DMS 273 treated with DMSO at 0.1 percent for 48 hours (cell line): ENCODE measurements at places on chromosomes 6 and 20.

DNA sequence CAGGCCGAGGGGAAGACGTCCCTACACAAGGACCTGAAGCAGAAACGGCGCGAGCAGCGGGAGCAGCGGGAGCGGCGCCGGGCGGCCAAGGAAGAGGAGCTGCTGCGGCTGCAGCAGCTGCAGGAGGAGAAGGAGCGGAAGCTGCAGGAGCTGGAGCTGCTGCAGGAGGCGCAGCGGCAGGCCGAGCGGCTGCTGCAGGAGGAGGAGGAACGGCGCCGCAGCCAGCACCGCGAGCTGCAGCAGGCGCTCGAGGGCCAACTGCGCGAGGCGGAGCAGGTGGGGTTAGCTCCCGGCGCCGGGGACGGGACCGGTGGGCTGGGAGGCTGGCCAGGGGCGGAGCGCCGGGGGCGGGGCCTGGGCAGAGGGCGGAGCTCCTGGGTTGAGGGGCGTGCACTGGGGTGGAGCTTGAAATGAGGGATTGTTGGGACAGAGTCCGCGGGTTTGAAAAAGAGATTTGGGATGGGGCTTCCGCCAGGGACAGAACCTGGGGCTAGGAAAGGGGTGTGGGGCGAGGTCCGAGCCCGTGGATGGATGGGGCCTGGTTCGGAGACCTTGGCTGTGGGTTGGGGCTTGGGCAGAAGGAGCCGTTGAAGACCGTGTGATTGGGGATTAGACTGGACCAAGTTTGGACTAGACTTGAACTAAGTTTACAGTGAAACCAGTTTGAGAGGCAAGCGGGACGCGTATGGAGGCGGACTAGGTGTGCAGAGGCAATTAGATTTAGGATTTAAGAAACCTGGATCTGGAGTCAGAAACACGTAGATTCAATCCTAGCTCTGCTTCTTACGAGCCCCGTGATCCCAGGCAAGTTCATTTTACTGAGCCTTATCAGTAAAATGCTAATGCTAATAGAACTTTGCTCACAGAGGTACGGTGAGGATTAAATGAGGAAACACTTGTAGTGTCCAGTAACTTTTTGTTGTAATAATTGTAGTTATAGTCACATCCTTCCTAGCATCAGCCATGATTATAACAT is 20.9 kb downstream of the DEF6 start:
- DNase-seq, result peak; percentile 50

DNA sequence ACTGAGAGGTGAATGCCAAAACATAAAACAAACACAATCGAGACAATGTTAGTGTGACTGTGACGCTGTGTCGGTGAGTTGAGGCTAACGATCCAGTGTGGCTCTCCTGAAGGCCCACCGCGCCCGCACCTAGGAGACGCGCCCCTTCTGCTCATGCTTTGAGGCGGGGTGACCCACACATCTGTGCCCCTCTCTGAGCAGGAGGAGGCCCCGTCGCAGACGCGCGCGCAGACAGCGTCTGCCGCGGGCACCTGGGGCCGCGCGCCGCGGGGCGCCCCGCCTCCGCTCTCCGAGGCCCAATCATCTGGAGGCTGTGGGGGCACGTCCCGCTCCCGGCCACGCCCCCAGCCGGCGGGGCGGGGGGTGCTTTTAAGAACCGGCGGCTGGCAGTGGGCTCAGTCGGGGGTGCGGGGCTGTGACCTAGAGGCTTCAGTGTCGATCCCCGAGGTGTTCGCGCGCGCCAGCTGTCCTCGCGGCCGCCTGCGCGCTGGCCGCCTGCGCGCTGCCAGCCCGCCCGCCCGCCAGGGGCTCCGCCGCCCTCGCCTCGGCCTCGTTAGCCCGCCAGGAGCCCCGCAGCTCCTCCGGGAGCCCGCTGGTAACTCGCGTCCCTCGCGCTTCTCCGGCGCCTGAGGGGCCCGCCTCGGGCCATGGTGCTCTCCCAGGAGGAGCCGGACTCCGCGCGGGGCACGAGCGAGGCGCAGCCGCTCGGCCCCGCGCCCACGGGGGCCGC is at the start of gene SLC16A10:
TSS of gene SLC16A10 (plus strand) at position 398 of the 730 bp plus-strand sequence. CDS start at position 648, 250 bp downstream.
- peak; percentile 69 for DNase-seq

- DNase-seq, result no peak
Observed at GRCh38 chr6:51118792-51119191, 300.1 kb downstream of the TFAP2B start.

- DNase-seq, result no peak
Observed at GRCh38 chr6:20744911-20745557, 210.8 kb downstream of the CDKAL1 start.

GRCh38 chr20:33076662-33077372 is 2.6 kb upstream of the BPIFB4 start:
- no peak for DNase-seq

DNA sequence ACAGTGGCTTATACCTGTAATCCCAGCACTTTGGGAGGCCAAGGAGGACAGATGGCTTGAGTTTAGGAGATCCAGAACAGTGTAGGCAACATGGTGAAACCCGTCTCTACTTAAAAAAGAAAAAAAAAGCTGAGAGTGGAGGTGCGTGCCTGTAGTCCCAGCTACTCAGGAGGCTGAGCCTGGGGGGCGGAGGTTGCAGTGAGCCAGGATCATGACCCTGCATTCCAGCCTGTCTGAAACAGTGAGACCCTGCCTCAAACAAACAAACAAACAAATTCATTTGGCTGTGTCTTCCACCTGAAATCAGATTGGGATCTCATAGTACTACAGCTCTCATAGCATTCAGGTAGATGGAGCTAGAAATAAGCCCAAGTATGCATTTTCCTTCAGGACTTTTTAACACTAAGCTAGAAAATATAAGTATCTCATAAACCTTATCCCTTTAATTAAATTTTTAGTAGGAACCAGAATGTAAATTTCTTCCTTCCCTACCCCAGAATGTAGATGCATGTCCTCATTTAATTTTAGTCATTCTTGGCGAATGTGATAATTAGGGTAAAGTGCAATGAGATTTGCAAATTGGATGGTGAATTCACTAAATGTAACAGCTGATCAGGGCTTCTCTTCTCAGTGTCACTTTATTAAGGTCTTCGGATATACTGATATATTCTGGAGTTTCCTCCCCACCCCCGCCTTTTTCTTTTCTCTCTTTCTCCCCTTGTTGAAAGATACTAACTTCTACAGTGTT is 190.4 kb downstream of the CDKAL1 start:
- no peak for DNase-seq

DNA sequence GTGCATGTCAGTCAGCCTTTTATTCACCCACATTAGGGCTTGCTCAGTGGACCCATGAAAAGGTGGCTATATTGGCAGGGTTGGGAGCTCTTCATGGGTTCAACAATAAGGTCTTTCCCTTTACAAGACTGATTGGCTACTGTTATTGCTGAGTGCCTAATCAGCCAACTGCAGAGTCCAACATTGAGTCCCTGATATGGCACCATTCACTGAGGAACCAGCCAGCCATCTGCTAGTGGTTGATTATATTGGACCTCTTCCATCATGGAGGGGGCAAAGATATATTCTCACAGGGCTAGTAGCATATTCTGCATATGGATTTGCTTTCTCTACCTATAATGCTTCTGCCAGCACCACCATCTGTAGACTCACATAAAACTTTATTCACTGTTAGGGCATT is 69.9 kb downstream of the CDKAL1 start:
- DNase-seq, result peak; percentile 77

DNA sequence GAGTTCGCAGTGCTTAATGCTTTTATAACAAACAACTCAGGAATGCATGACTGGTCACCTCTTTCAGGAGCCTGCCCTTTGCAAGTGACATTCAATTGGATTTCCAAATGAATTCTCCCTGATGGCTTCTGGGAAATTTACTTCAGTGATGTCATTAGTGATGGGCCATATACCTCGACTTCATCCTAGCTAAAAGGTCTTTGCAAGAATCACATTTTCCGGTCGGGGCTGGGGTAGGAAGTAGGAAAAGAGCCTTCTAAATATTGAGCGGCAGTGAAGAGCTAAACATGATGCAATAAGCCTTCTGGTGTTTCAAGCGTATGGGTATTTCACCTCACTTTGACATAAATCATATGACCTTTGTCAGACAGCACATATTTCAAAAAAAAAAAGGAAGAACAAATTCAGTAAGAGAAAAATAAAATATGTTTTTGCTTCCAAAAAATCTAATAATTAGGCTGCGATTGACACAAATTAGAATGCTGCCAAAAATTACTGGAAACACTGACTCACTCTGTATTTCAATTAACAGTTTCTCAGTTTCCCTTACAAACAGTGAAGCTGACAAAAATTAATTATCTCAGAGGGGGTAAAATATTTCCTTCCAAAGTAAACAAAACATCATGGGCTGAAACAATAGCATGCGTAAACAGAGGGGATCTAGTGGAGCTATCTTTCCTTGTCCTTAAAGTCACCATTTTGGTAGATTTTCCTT is 39.8 kb downstream of the ADTRP start:
- DNase-seq, result no peak

GRCh38 chr6:90177544-90178383 is 118.9 kb downstream of the BACH2 start:
- no peak for DNase-seq

- no peak for DNase-seq
Observed at GRCh38 chr6:148329596-148330381, 12.8 kb upstream of the SASH1 start.

GRCh38 chr6:16727996-16728395 is 33.3 kb downstream of the ATXN1 start:
- DNase-seq, result no peak

- DNase-seq, result no peak
Observed at GRCh38 chr20:20454850-20455627, 87.1 kb downstream of the INSM1 start.

- no peak for DNase-seq
Observed at GRCh38 chr6:122063076-122063475, 336.4 kb upstream of the HSF2 start.

GRCh38 chr6:16420715-16421461 is 182.5 kb downstream of the GMPR start:
- DNase-seq, result no peak

- DNase-seq, result no peak
Observed at GRCh38 chr20:1494436-1494835, 3.2 kb upstream of the SIRPB2 start.
